Epithelial cell of umbilical artery (primary cell): ENCODE measurements at places on chromosomes 12 and 14. TPM values are rescaled to one million over a fixed set of nuclear protein-coding genes. Genes with fewer than 3 reads are reported as not detected.

The DCAF4 gene
- total RNA-seq: 8.8 and 15.0 TPM in 2 replicates

The CDCA3 gene
- 12.7 and 13.2 TPM in 2 replicates for total RNA-seq

The AMDHD1 gene
- total RNA-seq: not detected in 2 replicates

The TAS2R7 gene
- total RNA-seq: not detected in 2 replicates

The CNTN1 gene
- 0.30 and 0.32 TPM in 2 replicates for total RNA-seq

The KLRC1 gene
- total RNA-seq: not detected in 2 replicates

The CELA1 gene
- not detected in 2 replicates for total RNA-seq

The MEG3 gene
- total RNA-seq: 45.1 and 87.2 TPM in 2 replicates

The SLC35E3 gene
- total RNA-seq: 1.4 and 4.5 TPM in 2 replicates

The GPR84 gene
- total RNA-seq: not detected in 2 replicates

The WSCD2 gene
- total RNA-seq: not detected in 2 replicates

The KRT2 gene
- total RNA-seq: not detected in 2 replicates
